ENCODE measurements at places on chromosomes 5 and 9. TPM values are rescaled to one million over a fixed set of nuclear protein-coding genes. Genes with fewer than 3 reads are reported as not detected.

Gene ZNF169
- polyA plus RNA-seq = 5.9 TPM

Gene LRRC19
- not detected for polyA plus RNA-seq

Gene IFNA2
- not detected for polyA plus RNA-seq

Gene GPX8
- 0.55 TPM for polyA plus RNA-seq

Gene F12
- polyA plus RNA-seq = 2.5 TPM

Gene FAM78A
- 0.51 TPM for polyA plus RNA-seq

Gene STARD4
- 27.4 TPM for polyA plus RNA-seq

Gene OTP
- not detected for polyA plus RNA-seq

Gene ALDH1A1
- 88.2 TPM for polyA plus RNA-seq

Gene MRPS30
- polyA plus RNA-seq = 36.4 TPM

- no peak overlapping the region for H3K4me3 ChIP-seq
- DNase-seq = peak; percentile 53
- peaks cover 13% of the 10 kb centered on the region for H3K4me1 ChIP-seq
- peaks cover 2% of the 10 kb centered on the region for H3K27me3 ChIP-seq
- no peaks in the 10 kb centered on the region for H3K36me3 ChIP-seq
Measured at GRCh38 chr5:74272024-74272775, 368.3 kb downstream of the ENC1 start.

GRCh38 chr9:16869882-16870595 lies 431 bp downstream of the BNC2 start:
- no peak overlapping the region for H3K4me3 ChIP-seq
- no peaks in the 10 kb centered on the region for H3K4me1 ChIP-seq
- H3K27ac ChIP-seq = no peak overlapping the region
- DNase-seq = no peak
- peaks cover 40% of the 10 kb centered on the region for H3K27me3 ChIP-seq

- H3K4me3 ChIP-seq = no peak overlapping the region
- no peaks in the 10 kb centered on the region for H3K27me3 ChIP-seq
- DNase-seq = no peak
- H3K36me3 ChIP-seq = no peaks in the 10 kb centered on the region
- H3K4me1 ChIP-seq = no peaks in the 10 kb centered on the region
- no peak overlapping the region for H3K27ac ChIP-seq
Measured at GRCh38 chr5:158898185-158899177, 201.2 kb downstream of the EBF1 start.

DNA sequence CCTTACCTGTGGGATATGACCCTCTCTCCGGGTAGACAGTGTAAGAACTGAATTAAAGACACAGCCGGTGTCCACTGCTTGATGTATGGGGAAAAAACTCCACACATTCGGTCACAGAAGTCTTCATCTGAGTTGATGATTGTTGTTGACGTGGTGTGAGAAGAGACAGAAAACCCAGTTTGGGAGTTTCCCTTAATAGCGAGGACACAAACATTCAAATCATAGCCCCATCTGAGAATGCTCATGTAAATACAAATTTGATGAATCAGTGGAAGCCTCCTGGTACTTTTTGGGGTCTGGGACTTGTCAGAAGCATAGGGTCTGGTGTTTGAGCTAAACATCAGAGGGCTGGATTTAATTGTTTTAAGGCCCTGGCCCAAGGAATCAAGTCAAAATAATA lies 11.0 kb downstream of the HAVCR1 start:
- peaks cover 4% of the 10 kb centered on the region for H3K36me3 ChIP-seq
- H3K4me3 ChIP-seq = no peak overlapping the region
- H3K4me1 ChIP-seq = peaks cover 59% of the 10 kb centered on the region
- H3K27me3 ChIP-seq = no peaks in the 10 kb centered on the region
- no peak for DNase-seq

- no peak for DNase-seq
- H3K27ac ChIP-seq = no peak overlapping the region
- no peaks in the 10 kb centered on the region for H3K36me3 ChIP-seq
- peaks cover 3% of the 10 kb centered on the region for H3K27me3 ChIP-seq
- no peak overlapping the region for H3K4me3 ChIP-seq
Measured at GRCh38 chr9:5478206-5478605, 27.9 kb downstream of the CD274 start.

DNA sequence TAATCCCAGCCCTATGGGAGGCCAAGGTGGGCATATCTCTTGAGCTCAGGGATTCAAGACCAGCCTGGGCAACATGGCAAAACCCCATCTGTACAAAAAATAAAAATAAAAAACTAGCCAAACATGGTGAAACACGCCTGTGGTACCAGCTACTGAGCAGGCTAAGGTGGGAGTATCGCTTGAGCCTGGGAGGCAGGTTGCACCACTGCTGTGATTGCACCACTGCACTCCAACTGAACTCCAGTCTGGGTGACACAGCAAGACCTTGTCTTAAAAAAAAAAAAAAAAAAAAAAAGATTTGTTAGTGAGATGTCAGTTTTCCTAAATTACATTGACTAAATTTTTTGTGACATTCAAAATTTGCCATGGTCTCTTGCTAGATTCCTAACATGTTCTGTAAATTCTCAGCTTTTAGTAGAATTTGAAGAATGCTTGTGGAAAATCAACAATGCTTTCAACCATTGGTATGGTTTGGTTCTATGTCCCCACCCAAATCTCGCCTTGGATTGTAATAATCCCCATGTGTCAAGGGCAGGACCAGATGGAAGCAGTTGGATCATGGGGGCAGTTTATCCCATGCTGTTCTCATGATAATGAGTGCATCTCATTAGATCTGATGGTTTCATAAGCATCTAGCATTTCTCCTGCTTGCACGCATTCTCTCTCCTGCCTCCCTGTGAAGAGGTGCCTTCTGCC lies 236.1 kb downstream of the ARRDC3 start:
- no peaks in the 10 kb centered on the region for H3K27me3 ChIP-seq
- no peak overlapping the region for H3K4me3 ChIP-seq
- H3K27ac ChIP-seq = no peak overlapping the region
- no peaks in the 10 kb centered on the region for H3K4me1 ChIP-seq
- no peaks in the 10 kb centered on the region for H3K36me3 ChIP-seq
- no peak for DNase-seq

DNA sequence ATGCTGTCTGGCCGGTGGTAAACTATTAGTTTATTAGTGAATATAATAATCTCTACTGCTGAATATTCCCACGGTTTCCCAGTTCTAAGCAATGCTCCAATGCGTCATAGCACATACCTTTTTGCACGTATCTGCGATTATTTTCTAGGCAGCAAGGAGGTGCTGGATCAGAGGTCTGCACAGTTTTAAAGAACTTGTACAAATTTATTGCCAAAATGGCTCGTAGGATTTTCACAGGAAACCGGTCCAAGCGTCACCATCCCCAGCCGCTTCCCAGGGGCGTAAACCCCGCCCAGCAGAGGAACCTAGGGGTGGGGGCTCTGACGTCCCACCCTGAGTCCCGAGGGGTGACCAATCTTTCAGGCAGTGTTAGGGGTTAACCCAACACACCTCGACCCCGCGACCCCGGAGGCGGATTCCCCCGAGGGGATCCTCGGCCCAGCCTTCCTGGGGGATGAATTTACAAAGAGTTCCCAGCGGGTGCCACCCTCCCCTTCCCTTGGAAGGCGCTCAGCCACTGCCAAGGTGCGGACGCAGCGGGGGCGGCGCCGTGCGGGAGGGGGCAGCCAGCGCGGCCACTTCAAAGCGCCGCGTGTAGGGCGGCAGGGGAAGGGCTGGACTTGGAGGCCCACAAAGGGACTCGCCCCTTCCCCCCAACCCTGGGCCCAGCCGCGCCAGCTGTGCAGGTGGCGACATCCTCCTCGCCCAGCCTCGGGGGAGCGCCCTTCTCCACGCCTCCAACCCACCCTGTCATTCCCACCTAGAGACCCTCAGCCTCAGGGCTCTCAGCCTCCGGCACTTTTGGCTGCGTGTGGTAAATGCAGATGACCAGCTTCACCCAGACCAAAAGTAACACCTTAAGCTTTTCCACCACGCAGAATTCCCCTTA lies 43.5 kb upstream of the TCF7 start:
- no peaks in the 10 kb centered on the region for H3K27me3 ChIP-seq
- peak overlapping the region; percentile 58 for H3K27ac ChIP-seq
- H3K4me1 ChIP-seq = peaks cover 47% of the 10 kb centered on the region
- H3K36me3 ChIP-seq = no peaks in the 10 kb centered on the region
- H3K4me3 ChIP-seq = peak overlapping the region; percentile 68

- no peak overlapping the region for H3K4me3 ChIP-seq
- no peaks in the 10 kb centered on the region for H3K27me3 ChIP-seq
- no peak for DNase-seq
- no peak overlapping the region for H3K27ac ChIP-seq
- H3K36me3 ChIP-seq = no peaks in the 10 kb centered on the region
Measured at GRCh38 chr5:164203581-164204225, 698.3 kb downstream of the MAT2B start.

DNA sequence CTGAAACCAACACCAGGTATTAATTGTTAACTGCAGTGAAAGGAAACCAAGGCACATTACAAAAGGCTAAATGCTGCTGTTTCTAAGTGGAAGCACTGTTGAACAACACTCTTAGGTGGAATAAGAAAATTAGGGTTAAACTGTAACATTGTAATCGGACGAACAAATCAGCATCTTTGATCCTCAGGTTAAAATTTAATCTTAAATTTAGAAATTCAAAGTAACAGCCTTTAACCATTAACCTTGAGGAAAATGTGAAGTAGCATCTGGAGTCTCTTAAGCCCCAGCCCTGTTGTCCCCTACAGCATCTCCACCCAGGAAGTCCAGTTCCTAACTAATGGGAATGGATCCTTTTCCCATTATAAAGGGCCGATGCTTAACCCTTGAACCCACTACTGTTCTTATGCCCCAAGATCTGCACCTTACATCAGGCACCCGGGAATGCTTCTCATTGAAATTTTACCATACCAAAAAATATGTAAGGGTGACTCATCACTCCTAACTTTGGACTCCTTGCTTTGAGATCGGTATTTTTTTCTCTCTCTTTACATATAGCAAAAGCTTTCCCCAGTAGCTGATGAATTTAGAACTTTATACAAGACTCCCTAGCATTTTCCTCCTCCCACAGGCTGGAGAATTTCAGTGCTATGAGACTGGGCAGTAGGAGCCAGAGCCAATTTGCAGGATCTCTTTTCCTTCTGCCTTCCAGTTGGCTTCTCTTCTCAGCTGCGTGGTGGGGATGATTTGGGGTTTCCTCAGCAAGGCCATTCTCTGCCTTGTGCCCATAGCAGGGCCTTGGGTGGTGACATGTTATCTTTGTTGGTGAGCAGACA lies 32.0 kb upstream of the ITGA2 start:
- H3K27ac ChIP-seq = peak overlapping the region; percentile 66
- H3K4me3 ChIP-seq = peak overlapping the region; percentile 34
- 0 out of 3 replicates have a peak, but pooled peaks cover 3% of the 10 kb centered on the region for H3K36me3 ChIP-seq

DNA sequence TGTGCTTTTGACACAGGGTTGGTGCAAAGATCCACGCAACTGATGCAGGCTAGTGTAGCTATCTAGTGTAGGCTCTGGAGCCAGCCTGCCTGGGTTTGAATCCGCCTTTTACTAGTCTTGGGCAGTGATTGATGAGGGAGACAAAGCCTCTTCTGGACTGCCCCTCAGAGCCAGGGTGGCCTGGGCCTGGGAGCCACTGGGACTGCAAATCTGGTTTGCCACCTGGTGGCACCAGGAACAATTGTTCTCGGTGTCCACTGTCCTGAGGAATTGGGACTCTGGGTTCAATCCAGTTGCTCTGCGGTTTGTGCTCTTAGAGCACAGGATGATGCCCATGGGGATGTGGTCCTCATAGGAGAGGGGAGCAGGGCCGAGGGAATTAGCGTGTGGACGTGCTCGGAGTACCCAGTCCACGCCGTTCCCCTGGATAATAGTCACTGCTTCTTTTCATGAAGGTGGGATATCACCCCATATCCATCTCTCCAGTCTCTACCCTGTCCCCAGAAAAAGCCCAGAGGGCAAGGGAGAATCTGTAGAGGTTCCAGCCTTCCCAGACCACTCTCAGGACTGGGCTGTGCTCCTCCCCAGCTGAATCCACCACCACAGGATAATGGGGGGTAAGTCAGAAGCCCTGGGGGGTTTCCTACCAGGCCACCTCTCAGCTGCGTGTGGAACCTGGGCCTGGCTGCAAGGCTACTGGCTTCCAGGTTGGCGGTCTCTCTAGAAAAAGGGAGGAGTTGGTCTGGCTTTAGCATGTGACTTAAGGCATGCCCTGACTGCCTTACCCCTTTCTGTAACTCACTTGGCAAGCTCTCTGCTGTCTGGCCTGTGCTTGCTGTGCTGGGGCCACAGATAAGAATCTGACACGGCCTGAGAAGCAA lies 1.9 kb downstream of the B4GALT7 start:
- peak; percentile 41 for DNase-seq
- no peak overlapping the region for H3K4me3 ChIP-seq
- H3K36me3 ChIP-seq = no peaks in the 10 kb centered on the region

- no peak for DNase-seq
- no peaks in the 10 kb centered on the region for H3K36me3 ChIP-seq
- H3K4me1 ChIP-seq = no peaks in the 10 kb centered on the region
- H3K4me3 ChIP-seq = no peak overlapping the region
- no peak overlapping the region for H3K27ac ChIP-seq
Measured at GRCh38 chr9:116763770-116764169, 76.7 kb downstream of the TRIM32 start.

GRCh38 chr9:1939466-1939865 lies 75.7 kb upstream of the SMARCA2 start:
- no peaks in the 10 kb centered on the region for H3K27me3 ChIP-seq
- no peak overlapping the region for H3K27ac ChIP-seq

- H3K4me3 ChIP-seq = no peak overlapping the region
- no peaks in the 10 kb centered on the region for H3K27me3 ChIP-seq
Measured at GRCh38 chr5:134554319-134555222, 29.1 kb downstream of the JADE2 start.

- H3K27me3 ChIP-seq = no peaks in the 10 kb centered on the region
- H3K27ac ChIP-seq = peak overlapping the region; percentile 36
- peaks cover 40% of the 10 kb centered on the region for H3K4me1 ChIP-seq
- peak; percentile 67 for DNase-seq
Measured at GRCh38 chr5:172144291-172144815, 43.7 kb downstream of the STK10 start.

- no peak for DNase-seq
- H3K4me3 ChIP-seq = no peak overlapping the region
- H3K27me3 ChIP-seq = no peaks in the 10 kb centered on the region
- no peaks in the 10 kb centered on the region for H3K36me3 ChIP-seq
- no peak overlapping the region for H3K27ac ChIP-seq
Measured at GRCh38 chr5:164721116-164721515, 1215.7 kb downstream of the MAT2B start.

- 0 out of 3 replicates have a peak, but pooled peaks cover 3% of the 10 kb centered on the region for H3K36me3 ChIP-seq
- no peaks in the 10 kb centered on the region for H3K27me3 ChIP-seq
- no peak overlapping the region for H3K27ac ChIP-seq
- DNase-seq = no peak
Measured at GRCh38 chr5:60893521-60893920, 49.5 kb upstream of the ELOVL7 start.

DNA sequence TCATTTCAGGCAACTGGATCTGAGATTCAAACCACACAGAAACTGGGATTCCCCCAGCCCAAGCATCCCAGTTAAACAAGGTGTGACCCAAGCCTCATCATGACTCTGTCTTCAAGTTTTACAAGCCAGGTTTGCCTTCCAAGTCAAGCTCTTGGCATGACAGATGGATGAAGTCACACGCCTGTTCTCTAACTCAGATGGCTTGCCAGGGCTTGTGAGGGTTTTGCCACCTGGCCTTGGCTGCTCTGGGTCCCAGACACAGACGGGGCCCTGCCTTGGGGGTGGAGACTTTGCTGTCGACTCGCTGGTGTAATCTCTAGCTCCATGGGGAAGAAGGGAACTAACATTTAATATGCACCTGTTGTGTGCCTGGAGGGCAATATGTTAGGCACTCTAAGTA lies 95.8 kb upstream of the RARS1 start:
- H3K4me1 ChIP-seq = peaks cover 24% of the 10 kb centered on the region
- H3K27ac ChIP-seq = no peak overlapping the region
- H3K27me3 ChIP-seq = no peaks in the 10 kb centered on the region

Measured in HepG2 (cell line).